NCI-H2107 (cell line): ENCODE measurements at places on chromosomes 5 and 9.

- DNase-seq = no peak
Measured at GRCh38 chr5:142852416-142853198, 82.4 kb downstream of the ARHGAP26 start.

DNA sequence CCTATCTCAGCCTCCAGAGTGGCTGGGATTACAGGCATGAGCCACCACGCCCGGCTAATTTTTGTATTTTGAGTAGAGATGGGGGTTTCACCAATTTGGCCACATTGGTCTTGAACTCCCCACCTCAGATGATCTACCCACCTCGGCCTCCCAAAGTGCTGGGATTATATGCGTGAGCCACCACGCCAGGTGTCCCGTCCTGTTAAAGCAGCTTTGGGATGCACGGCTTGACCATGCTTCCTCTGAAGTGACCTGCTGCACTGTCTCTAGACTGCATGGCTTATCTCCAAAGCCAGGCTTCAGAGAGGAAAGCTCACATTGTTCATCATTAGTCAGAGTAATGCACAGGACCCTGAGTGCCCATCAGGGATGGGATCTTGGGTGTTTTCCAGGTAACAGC is 45.4 kb downstream of the SEMA4D start:
- DNase-seq = no peak

DNA sequence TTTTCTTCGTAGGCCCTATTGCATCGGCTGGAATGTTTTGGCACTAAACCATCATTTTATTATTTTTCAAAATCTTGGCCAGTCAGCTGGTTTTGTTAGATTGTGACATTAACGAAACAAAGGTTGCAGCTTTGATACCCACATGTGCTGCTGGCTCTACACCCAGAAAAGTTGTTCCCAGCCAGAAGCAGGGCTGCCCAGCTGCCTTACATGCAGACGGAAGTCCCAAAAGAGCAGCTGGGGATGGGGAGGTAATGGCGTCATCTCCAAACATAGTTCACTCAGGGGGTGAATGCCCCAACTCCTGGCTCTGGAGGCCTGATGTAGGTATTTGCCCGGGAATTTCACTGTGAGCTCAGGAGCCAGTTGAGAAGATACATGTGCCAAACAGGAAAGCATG is 23.3 kb downstream of the TMEM171 start:
- no peak for DNase-seq

DNA sequence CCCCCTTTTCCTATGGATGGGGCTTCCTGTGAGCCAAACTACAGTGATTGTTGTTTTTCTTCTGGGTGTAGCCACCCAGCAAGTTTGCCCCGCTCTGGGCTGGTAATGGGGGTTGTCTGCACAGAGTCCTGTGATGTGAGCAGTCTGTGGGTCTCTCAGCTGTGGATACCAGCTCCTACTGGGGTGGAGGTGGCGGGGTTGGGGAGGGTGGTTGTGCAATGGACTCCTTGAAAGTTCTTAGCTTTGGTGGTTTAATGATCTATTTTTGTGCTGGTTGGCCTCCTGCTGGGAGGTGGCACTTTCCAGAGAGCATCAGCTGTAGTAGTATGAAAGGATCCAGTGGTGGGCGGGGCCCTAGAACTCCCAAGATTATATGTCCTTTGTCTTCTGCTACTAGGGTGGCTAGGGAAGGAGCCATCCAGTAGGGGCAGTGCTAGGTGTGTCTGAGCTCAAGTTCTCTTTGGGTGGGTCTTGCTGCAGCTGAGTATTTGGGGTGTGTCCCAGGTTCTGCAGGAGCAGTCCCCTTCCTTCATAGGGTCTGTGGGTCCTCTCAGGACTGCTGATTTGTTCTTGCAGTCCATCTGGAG is 275.6 kb upstream of the PAPPA start:
- DNase-seq = no peak

DNA sequence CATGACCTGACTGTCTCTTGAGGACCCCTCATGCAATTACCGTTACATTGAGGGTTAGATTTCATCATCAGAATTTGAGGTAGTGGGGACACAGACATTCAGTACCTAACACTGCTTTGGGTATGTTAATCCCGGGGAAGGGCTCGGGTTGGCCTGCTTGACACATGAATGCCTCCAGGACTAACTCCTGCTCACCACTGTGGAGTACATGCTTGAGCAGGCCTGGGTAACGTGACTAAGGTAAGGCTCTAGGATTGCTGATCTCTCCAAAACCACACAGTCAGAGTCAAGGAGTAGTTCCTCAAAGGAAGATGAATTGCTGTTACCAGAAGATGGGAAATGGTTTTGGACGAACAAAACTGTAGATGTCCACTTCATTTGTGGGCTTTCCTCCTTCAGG is 376.3 kb upstream of the ZNF462 start:
- no peak for DNase-seq
